ENCODE measurements at places on chromosomes 13 and 19.

GRCh38 chr13:91295712-91296410 lies 51.6 kb upstream of the MIR17HG start:
- DNase-seq, result no peak

GRCh38 chr13:113383089-113383488 lies 19.2 kb upstream of the GRTP1 start:
- DNase-seq, result no peak

- peak; percentile 29 for DNase-seq
These were observed 82.8 kb upstream of the MTIF3 start for GRCh38 chr13:27533155-27533643.

DNA sequence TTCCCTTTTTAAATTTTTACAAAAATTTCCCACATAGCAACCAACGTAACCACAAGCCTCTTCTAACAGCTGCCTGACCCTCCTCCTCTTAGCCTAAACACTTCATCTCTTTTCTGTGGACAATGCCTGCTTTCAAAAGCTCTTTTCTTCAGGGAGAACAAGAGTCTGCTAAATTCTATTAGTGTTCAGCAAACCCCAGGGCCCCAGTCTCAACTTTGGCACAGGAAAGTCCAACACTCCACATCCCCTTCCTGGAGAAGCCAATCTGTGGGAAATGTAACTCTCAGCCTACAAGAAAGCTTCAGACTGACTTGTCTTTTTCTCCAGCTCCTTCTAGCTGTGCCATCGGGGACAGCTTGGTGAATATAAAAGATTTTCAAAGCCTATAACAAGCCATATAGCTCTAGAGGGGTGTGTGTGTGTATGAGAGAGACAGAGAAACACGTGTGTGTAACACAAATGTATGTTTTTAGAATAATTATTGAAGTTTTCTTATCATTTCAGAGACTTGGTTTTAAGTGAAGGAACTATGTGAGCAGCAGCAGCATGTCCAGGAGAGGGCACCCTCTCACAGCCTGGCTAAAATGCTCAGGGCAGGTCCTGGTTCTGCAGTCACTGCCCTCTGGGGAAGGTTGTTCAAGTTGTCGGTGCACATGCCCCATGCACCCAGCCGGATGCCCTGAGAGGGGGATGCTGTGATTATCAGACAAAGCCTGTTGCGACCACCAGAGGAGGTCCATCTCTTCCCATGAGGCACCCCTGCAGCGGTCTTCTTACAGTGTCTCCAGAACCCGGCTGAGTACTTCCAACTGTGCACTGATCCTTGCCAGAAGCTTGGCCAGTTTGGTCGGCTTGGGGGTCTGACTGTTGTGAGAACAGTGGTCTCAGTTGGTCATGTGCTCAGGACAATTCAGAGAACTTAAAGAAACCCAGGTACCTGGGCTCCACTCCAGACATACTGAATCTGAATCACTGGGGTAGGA lies 34.4 kb downstream of the CCDC70 start:
- peak; percentile 30 for DNase-seq

GRCh38 chr19:11479898-11480714 lies 740 bp downstream of the ELAVL3 start:
- no peak for DNase-seq

- DNase-seq, result no peak
These were observed 1000.6 kb downstream of the OLFM4 start for GRCh38 chr13:54029226-54029625.

DNA sequence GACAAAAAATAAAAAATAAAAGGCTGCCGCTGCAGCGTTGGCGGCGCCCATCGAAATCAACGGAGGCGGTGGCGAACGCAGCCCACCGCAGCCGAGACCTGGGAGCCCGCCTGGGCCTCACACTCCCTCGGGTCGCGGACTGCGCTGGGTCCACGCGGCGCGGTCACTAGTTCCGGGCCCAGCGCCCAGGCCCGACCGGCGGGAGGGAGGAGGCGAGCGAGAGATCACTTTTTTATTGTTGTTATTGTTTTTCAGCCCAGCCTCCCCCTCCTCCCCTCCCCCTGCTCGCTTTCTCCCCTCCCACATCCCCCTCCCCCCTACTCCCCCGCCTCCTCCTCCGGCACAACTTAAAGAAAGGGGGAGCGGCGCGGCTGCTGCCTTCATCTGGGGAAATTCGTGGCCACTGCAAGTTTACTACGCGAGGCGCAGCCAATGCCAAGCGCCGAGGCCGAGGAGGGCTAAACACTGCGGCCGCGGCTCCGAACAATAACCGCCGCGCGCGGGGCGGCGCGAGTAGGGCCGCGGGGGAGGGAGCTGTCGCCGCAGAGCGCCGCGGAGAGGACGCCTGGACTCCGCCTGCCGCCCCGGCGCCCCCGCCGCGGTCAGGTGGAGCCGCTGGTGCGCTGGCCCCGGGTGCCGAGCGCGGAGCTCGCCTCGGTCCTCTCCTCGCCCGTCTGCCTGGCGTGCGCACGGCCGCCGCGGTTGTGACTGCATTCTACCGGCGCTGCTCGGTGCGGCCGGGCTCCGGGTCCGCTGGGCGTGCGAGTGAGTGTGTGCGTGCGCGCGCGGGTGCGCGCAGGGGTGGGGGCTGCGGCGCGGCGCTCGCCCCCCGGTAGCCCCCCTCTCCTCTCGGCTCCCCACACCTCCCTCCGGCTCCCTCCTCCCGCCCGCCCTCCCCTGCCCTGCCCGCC lies 505 bp upstream of the ZIC2 start:
- DNase-seq, result no peak

GRCh38 chr19:46180701-46181387 lies 32.8 kb downstream of the IGFL2 start:
- DNase-seq, result no peak
